SK-N-SH (cell line): ENCODE measurements at places on chromosomes 5 and 9.

DNA sequence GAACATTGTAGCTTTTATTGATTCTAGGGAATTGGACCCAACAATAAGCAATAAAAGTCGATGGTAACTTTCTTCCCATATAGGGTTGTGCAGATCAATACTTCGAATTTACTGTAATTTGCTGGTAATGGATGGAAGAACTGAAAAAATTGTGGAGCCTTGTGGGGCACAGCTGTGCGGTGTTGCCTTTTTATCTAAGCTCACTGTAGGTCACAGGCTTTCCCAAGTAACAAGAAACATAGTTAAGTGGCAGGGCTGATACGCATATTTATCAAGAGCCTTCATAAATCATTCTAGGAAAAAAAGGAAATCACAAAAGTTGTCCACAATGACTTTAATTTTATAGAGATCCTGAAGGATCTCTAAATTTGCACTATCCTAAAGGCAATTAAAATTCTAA lies 292.9 kb downstream of the MAST4 start:
- no peak for DNase-seq

- DNase-seq = no peak
Observed at GRCh38 chr5:72615061-72615460, 107.9 kb upstream of the ZNF366 start.

DNA sequence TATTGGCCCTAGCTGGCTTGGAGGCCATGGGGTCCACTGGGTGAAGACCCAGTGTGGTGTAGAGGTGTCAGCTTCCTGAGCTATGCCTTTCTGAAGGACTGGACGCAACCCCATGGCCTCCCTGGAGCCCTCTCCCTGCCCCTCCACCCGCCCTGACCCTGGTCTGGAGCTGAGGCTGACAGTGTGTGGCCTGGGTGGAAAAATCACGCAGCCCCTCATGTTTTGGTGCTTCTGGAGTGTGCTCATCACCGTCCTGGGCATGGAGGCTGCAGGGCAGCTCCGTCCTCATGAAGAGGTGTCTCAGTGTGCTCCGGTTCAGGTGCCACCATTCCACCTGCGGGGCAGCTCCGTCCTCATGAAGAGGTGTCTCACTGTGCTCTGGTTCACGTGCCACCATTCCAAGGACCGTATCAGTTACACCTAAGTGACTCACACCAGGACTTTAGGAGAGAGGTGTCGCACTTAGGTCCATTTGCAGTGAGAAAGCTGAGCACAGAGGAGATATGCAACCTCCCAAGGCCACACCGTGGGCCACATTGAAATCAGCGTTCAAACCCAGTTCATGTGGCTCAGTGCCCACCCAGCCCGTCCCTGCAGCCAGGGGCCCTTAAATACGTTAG lies 214.3 kb upstream of the IRX1 start:
- DNase-seq = no peak

DNA sequence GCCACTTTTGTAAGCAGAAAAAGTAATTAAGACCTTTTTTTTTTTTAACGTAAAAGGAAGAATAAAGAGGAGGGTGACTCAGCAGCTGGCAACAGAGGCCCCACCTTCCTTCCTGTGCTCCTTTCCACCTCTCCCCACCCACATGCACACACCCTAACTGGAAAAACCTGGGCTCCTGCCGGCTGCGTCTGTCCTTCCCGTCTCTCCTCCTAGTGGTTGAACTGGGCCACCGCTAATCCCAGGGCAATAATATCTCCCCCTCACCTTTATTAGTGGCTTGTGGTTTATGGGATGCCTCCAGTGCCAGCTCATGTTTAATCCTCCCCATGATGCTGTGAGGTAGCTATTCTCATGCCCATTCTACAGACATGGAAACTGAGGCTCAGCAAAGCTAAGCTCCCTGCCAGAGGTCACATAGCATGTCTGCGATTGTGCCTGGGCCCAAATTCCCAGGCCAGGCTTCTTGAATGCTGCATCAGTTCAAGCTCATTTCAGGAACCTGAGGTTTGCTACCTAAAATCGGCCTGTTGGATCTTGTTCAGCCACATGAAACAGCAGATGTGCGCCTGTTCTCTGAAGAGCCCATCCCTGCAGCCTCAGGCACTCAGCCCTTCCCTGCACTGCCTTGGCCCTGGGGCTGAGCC lies 60.9 kb upstream of the IL17B start:
- DNase-seq = peak; percentile 50

GRCh38 chr5:156199045-156199444 lies 127.9 kb upstream of the SGCD start:
- no peak for DNase-seq

DNA sequence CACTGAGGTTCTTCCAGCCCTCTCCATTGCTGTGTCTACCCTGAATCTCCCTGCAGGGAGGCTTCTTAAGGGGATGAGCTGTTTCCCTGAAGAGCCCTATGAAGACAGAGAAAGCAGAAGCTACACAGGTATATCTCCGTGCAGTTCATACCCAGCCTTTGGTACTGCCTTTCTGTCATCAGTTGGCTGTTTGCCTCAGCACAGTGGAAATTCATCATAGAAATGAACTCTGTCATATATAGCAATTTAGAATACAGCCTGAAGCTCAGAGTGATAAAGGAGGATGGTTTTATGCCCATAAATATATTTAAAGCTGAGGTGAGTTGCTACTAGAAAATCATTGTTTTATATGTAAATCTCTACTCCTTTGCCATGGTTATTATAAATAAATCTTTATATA lies 42.6 kb upstream of the KCNN2 start:
- DNase-seq = no peak

DNA sequence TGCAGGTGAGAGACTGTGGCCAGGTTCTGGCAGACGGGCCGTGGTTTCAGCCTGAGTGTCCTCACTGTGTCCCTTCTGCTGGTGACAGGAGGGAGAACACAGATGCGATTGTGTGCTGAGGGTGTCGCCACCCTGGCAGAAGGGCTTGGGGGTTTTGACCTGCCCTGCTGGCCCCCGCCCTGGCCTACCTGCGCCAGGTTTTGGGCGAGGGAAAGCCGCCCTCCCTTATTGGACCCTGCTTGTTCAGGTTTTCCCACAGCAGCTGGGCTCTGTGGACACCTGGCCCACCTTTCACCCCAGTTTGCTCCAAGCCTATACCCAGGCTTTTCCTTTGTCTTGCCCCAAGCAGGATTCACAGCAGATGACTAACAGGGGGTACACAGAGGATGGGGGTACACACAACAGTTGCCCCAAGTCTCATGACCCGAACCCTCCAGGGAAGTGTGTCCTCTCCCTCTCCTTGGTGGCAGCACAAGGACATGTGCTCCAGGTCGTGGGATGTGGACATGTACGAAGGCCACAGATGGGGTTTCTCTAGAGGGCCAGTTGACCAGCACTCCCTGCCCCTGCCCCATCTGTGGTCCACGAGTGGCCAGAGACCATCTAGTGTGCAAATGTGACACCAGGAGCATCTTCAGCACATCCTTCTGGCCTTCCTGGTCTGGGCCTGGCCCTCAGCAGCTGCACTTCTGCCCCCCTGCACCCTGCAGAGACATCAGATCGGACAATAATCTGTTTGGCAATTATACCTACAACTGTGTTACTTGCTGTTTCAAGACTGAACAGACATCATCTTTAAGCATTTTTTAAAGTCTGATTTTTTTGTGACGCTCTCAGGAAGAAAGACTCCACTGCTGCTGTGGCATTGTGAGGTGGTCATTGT lies 265.8 kb upstream of the IRX4 start:
- no peak for DNase-seq

DNA sequence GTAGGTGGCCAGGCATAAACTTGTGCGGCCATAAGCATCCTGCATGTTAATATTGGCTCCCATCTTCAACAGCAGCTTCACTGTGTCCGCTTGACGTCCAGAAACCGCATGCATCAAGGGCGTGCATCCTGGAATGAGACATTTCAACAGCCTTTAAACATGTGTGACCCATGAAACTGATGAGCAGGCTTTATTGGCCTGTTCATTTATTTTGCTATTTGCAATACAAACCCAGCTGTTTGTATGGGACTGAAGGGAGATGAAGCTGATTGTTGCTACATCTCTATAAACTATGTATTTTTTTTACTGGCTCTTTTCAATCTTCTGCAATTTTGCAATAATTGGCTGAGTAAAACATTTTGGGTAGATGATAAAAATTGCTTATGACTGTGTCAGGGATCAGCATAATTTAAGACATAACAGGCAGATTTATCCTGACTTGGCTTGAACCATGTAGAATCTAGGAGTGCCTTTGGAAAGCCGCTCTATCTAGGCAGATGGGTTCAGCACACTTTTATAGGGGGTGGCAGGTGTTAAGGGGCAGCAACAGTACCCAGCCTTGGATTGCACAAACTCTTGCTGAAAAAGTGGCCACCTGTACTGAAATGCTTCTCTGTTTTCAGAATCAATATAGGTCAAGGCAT lies 56.9 kb downstream of the ANKRD55 start:
- DNase-seq = no peak

DNA sequence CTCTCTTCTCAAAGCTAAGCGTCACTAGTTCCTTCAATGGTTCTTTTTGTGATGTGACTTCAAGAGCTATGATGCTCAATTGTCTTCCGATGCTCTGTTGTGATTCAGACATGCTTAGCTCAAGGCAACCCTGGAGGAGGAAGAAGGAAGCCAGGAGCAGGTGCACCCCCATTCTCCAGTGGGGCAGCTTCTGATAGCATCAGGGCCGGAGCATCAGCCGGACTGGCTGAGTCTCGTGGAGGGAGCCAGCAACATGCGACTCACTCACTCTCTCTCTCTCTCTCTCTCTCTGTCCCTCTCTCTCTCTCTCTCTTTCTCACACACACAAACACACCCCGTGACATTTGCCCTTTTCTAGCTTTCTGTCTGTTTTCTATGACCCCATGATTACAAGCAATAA lies 140.2 kb downstream of the HSD17B3 start:
- DNase-seq = no peak

DNA sequence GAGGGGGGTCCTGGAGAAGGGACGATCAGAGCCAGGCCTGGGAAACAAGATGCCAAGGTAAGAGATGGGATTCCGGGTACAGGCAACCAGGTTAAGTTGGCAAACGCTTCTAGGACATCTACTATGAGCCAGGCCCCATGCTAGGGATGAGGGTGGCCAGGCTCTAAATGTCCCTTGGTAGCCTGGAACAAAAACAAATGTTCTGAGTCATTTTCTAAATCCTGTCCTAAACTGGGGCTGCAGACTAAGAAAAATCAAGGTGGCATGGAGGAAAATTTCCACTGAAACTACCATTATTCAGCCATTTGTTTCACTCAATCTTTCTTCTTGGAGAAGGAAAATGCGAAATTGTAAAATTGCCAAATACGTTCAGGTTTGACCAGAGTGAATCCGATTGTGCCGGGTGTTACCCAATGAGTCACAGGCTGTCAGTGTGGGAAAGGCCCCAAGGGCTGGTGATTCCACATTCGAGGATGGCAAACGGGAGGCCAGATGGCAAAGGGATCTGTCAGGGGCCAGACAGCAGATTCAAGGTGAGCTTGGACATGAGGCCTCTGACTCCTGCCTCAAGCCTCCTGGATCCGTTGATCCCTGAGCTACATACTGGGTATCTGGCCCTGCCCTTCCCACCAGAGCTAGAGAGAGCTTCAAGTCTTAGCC lies 57.6 kb downstream of the PAX5 start:
- no peak for DNase-seq

- peak; percentile 73 for DNase-seq
Observed at GRCh38 chr9:35689542-35690293, at the start of gene TPM2. TPM2 (minus strand) TSS chr9:35689925; CDS start chr9:35689817, 108 bp downstream.

- no peak for DNase-seq
Observed at GRCh38 chr5:168314735-168315411, 23.4 kb downstream of the WWC1 start.

- no peak for DNase-seq
Observed at GRCh38 chr9:78934880-78935279, 636.9 kb upstream of the TLE4 start.

DNA sequence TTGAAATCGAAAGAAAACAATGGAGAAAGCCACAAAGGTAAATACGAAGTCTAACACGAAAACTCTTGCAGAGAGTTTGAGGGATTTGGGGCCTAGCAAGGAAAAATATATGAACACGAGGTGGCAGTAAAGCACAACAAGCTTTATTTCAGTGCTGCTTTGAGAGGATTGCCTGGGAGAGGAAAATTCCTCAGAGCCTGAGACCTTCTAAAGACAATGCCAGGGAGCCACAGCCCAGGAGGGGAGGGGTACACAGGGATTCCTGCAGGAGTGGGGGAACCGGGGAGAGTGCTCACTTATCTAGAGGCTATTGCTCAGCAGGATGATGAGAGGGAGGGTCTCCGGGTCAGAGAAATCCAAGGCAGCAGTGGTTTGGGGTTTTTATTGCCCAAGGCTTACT lies 134.9 kb upstream of the ADCY2 start:
- DNase-seq = peak; percentile 10

GRCh38 chr9:34560599-34561214 lies 28.8 kb downstream of the CNTFR start:
- peak; percentile 70 for DNase-seq

DNA sequence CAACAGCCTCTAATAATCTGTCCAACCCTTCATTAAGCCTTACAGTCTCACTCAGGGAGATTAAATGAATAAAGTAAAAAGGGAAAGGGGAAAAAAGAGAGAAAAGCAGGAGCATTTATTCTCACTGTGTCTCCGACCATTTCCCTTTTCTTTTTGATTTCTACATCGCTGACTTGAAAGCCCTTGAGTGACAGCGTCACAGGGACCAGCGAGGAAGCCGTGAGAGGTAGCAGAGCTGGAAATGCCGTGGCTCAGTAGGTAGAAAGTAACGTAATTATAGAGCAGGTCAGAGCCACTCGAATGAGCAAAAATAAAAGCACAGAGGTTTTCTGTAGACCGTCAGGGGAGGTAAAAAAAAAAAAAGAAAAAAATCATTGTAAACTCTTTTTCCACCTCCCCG lies 52.4 kb downstream of the ASS1 start:
- no peak for DNase-seq

DNA sequence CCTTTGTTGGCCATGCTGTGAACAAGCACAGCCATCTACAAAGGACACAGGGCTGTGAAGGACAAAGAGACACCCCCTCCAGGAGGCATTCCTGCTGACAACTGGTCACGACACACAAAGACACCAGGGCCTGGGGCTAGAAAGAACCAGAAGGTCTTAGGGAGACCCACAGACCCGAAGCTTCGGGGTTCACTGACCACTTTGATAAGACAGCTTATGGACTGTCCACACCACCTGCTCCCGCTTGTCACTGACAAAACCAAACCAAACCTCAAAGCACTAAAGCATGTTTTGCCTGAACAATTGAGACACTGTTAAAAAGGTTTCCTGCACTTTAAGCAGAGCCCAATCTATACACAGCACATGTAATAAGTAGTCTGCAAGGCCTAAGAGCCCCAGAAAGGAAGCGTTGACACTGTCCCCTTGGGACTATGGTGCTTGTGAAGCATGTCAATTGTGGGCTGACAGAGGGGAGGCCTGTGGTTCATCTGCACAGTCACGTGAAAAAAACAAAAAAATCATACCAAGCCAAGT lies 185.0 kb downstream of the GAPVD1 start:
- no peak for DNase-seq

- no peak for DNase-seq
Observed at GRCh38 chr5:171640480-171640879, 145.1 kb upstream of the SMIM23 start.

DNA sequence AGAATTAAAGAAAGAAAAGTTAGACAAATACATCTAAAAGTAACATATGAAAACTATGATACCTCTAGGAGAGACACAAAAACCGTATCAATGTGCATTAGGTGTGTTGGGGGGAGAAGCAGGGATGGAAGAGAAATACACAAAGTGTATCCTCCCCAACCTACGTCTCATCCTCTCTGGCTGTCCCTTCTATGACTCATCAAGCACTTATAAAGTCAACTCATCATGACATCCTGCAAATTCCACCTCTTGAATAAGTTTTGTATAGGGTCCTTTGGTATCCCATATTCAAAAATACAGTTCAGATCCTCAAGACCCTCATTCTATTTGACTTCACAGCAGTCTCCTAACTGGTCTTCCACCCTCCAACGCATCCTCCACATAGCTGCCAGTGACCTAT lies 917.6 kb upstream of the DMAC1 start:
- no peak for DNase-seq

GRCh38 chr5:165714598-165714997 lies 2209.2 kb downstream of the MAT2B start:
- no peak for DNase-seq
